Activated T-cell treated with anti-CD3 and anti-CD28 coated beads, Interleukin-2, amount 50 U/mL, for 4 hours (primary cell): ENCODE measurements at places on chromosomes 2 and 18. TPM values are rescaled to one million over a fixed set of nuclear protein-coding genes. Genes with fewer than 3 reads are reported as not detected.

The TAF4B gene
- 22.5 TPM for total RNA-seq

- DNase-seq = no peak
Measured at GRCh38 chr2:40480073-40480472, 28.2 kb upstream of the SLC8A1 start.

The RFTN2 gene
- total RNA-seq = not detected

The ALPI gene
- total RNA-seq = not detected

- no peak for DNase-seq
Measured at GRCh38 chr2:100252811-100253698, 69.2 kb downstream of the LONRF2 start.

The CRYGC gene
- not detected for total RNA-seq

The COL6A3 gene
- total RNA-seq = 33.2 TPM

GRCh38 chr2:117635481-117635880 lies 179.0 kb upstream of the DDX18 start:
- DNase-seq = no peak

The MALL gene
- total RNA-seq = 0.78 TPM

GRCh38 chr18:56089612-56090258 lies 501.7 kb upstream of the TCF4 start:
- no peak for DNase-seq

- DNase-seq = no peak
Measured at GRCh38 chr18:44039826-44040225, 640.9 kb upstream of the SETBP1 start.

The TBR1 gene
- not detected for total RNA-seq
